ENCODE measurements at places on chromosomes 11 and 22.

DNA sequence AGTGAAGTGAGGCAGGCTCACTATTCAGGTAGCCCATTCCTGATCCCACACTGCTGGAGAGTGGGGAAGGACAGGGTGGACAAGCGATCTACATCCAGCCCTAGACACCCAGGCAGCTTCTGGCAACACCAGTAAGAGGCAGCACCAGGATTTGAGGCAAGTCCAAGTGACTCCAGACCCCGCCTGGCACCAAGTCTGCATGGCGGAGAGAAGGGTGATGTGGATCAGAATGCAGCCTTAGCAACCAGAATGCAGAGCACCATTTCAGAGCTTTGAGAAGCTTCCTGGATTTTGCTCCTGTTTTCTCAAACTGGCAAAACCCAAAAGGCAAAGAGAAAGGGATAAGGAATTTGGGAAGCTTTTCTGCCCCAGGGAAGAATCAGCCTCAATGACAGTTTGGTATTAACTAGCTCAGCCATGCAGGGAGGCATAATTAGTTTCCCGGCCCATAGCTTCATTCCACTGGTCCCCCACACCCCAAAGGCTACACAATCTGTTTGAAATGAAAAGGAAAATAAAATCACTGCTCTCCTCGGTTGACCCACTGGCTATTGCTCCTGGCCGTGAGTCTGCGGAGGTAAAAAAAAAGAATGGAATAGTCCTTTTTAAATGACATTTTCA, 17.3 kb downstream of the GALNT18 start:
- H3K27ac ChIP-seq: no peak overlapping the region
- H3K36me3 ChIP-seq: no peaks in the 10 kb centered on the region
- DNase-seq: no peak
- H3K4me1 ChIP-seq: peaks cover 16% of the 10 kb centered on the region
- H3K27me3 ChIP-seq: no peaks in the 10 kb centered on the region
- H3K4me3 ChIP-seq: no peak overlapping the region

DNA sequence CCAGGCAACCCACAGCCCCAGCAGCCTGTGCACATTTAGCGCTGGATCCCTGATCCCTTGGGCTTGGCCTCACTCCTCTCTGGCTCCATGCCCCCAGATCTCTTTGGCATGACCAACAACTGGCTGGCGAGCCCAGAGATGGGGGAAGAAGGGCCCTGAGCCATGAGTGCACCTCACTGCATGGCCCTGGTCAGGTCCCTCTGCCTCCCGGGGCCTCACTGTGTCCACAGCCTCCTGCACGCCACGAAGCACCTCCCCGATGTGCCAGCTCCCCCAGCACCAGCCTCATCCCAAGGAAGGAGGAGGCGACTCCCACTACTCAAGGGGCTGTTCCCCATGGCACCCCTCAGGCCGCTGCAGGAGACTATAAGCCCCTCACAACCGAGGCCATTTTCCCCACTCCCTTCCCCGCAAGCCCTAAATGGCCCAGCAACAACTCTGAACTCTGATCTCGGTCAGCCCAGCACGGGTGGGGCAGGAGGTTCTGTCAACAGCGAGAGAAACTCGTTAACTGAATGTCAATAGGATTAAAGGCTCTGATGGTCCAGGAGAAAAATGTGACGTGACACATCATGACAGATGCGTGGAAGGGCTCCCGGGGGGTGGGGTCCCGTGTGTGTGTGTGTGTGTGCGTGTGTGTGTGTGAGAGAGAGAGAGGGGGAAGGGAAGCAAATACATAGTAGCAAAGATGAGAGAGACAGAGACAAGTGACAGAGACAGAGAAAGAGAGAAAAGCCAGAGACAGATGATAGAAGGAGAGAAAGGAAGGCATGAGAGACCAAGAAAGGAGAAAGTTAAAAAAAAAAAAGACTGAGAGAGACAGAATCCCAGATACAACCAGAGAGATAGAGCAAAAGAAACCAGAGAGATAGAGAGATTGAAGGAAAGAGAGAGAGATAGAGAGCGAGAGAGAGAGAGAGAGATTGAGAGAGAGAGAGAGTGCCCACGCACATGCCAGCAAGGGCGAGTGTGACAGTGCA, 28.4 kb upstream of the SYT7 start:
- H3K27me3 ChIP-seq: no peaks in the 10 kb centered on the region
- DNase-seq: no peak
- H3K4me1 ChIP-seq: no peaks in the 10 kb centered on the region
- H3K36me3 ChIP-seq: no peaks in the 10 kb centered on the region
- no peak overlapping the region for H3K27ac ChIP-seq
- no peak overlapping the region for H3K4me3 ChIP-seq

GRCh38 chr11:120985718-120986569, 38.0 kb upstream of the TBCEL start:
- H3K36me3 ChIP-seq: no peaks in the 10 kb centered on the region
- no peak for DNase-seq
- no peak overlapping the region for H3K27ac ChIP-seq
- H3K4me3 ChIP-seq: peak overlapping the region; percentile 41

DNA sequence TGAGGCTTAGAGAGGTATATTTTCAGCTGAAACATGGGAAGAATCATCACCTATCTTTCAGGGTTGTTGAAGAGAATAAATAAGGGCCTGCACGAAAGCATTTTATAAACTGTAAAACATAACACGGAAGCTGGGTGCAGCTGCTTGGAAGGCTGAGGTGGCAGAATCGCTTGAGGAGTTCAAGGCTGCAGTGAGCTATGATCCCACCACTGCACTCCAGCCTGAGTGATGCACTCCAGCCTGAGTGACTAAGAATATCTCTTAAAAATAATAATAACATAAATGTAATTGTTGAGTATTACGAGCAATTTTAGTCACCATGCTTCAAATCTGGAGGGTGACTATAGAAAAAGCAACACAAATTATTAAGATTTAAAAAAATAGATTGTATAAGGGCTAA, 16.3 kb downstream of the RBFOX2 start:
- DNase-seq: no peak
- no peak overlapping the region for H3K27ac ChIP-seq
- H3K4me1 ChIP-seq: peaks cover 64% of the 10 kb centered on the region
- H3K4me3 ChIP-seq: no peak overlapping the region

DNA sequence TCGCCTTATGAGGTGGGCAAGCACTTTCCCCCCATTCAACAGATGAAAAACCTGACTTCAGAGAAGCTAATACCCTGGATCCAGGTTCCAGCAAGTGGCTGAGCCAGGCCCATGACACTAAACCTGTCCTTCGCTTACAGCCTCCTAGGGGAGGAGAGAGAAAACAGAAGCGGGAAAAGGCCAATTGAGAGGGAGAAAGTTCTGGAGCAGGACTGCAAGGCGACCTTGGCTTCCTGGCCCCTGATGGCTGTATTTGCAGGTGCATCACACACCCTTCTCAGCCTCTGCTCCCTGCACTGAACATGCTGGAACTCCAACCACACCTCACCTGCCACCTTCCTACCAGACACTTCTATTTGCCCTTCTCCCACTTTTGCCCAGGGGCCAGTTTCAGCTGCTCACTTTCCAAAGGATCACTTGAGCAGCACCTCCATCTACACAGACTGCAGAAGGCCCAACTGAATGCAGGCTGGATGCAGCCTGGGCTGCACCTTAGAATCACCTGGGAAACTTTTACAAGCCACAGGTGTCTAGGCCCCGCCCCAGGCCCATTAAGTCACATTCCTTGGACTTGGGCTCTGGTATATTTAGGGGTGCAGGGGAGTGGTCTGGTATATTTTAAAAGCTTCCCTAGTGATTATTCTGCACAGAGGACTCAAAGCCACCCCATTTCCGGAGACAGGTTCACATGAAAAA, 14.3 kb upstream of the ADA2 start:
- DNase-seq: no peak
- no peaks in the 10 kb centered on the region for H3K36me3 ChIP-seq
- H3K27ac ChIP-seq: no peak overlapping the region
- peaks cover 18% of the 10 kb centered on the region for H3K27me3 ChIP-seq
- H3K4me3 ChIP-seq: no peak overlapping the region

- DNase-seq: no peak
- no peaks in the 10 kb centered on the region for H3K4me1 ChIP-seq
- peak overlapping the region; percentile 61 for H3K27ac ChIP-seq
- H3K36me3 ChIP-seq: no peaks in the 10 kb centered on the region
Measured at GRCh38 chr11:3073029-3073435, 15.8 kb upstream of the CARS1 start.

GRCh38 chr22:46965555-46966494, 203.4 kb downstream of the TBC1D22A start:
- H3K4me3 ChIP-seq: no peak overlapping the region
- no peaks in the 10 kb centered on the region for H3K36me3 ChIP-seq
- no peaks in the 10 kb centered on the region for H3K27me3 ChIP-seq
- H3K4me1 ChIP-seq: no peaks in the 10 kb centered on the region
- H3K27ac ChIP-seq: no peak overlapping the region

DNA sequence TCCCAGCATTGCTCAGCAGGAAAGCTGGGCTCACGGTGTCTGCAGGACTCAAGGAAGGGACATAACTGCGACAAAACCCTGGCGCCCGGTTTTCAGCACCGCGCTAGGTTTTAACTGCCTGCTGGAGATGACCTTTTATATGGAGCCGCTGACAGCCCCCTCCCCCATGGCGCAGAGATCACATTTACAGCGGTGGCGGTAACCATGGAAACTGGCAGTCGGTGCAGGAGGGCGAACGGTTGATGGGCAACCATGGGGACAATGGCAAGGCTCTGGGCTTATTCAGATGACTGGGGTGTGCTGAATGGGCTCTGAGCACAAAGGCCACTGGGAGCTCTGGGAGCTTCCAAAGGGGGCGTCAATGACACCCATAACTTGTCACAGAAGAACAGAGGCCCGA, 37.2 kb downstream of the CELSR1 start:
- DNase-seq: no peak
- H3K4me1 ChIP-seq: no peaks in the 10 kb centered on the region
- peaks cover 11% of the 10 kb centered on the region for H3K27me3 ChIP-seq
- no peak overlapping the region for H3K4me3 ChIP-seq

- H3K4me3 ChIP-seq: no peak overlapping the region
- no peak for DNase-seq
- H3K27ac ChIP-seq: peak overlapping the region; percentile 49
- peaks cover 30% of the 10 kb centered on the region for H3K36me3 ChIP-seq
- no peaks in the 10 kb centered on the region for H3K27me3 ChIP-seq
Measured at GRCh38 chr22:35315141-35315854, 15.6 kb downstream of the TOM1 start.

DNA sequence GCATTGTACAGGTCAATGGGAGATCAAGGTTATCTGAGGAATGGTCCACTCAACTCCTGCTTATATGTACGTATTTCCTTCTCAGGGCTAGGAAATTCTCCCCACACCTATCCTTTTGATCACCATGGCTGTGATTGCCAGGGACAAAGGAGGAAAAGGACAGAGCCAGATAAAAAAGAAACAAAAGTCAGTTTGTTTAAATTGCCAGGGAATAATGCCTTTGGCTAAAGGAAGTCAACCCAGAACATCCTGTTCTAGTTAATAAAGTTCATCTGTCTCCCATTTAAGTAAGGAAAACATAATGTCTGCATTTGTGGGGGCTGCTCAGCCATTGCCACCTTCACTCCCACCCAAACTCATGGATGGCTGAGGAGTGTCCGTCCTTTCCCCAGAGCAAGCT, 124.7 kb downstream of the ME3 start:
- H3K36me3 ChIP-seq: no peaks in the 10 kb centered on the region
- no peak overlapping the region for H3K4me3 ChIP-seq
- no peak for DNase-seq
- no peaks in the 10 kb centered on the region for H3K27me3 ChIP-seq
- H3K4me1 ChIP-seq: peaks cover 5% of the 10 kb centered on the region
- peak overlapping the region; percentile 63 for H3K27ac ChIP-seq

DNA sequence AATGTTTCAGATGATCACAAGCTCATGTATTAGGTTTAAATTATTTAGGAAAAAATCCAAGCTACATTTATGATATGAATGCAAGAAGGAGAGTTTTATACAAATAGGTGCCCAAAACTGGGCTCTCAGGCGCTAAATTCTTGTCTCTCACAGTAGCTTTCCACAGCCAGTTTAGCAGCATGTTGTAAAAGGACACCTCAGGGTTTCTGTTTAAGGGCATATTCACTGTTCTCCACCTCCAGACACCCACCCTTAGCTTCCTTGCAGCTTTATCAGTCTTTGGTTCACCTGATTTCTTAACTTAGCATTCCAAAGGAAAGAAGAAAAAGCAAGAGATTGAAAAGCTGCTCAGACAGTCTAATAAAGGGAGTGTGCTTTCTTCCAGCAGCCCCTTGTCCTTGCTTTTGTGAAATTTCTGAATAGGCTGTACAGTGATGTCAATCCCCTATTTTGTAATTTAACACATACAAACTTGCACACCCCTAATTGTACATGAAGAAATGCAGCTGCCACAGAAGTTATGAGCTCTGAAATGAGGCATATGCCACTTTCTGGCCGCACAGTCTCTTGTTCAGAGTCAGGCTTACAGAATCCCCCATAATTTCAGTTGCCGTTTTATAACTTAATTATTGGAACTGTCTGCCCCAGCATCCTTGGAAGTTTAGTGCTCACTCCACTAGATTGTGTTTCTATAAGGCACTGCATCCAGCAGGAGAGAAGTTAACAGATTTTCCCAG, 262.1 kb downstream of the DDX10 start:
- no peak overlapping the region for H3K4me3 ChIP-seq
- H3K36me3 ChIP-seq: no peaks in the 10 kb centered on the region
- no peaks in the 10 kb centered on the region for H3K4me1 ChIP-seq
- DNase-seq: no peak
- no peak overlapping the region for H3K27ac ChIP-seq

DNA sequence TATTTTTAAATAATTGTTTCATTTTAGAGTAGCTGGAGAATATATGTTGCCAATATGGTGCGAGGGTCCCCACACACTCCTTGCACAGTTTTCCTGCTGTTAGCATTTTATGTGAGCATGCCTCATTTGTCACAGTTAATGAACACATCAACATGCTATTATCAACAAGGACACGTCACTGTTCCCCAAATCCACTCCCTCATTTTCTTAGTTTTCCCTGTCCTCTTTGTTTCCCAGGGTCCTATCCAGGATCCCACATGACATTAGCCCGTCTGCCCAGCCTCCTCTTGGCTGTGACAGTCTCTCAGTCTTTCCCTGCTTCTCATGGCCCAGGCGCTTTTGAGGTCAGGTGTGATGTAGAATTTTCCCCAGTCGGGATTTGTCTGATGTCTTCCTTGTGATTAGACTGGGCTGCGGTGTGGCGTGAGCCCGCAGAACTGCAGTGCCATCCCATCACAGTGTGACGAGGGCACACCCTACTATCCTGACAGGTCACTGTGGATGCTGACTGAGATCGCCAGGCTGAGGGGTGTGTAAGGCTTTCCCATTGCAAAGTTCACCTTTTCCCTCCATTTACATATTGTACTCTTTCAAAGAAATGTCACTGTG, 450.6 kb upstream of the B3GAT1 start:
- H3K36me3 ChIP-seq: no peaks in the 10 kb centered on the region
- H3K27ac ChIP-seq: no peak overlapping the region
- no peak overlapping the region for H3K4me3 ChIP-seq
- peaks cover 11% of the 10 kb centered on the region for H3K27me3 ChIP-seq

DNA sequence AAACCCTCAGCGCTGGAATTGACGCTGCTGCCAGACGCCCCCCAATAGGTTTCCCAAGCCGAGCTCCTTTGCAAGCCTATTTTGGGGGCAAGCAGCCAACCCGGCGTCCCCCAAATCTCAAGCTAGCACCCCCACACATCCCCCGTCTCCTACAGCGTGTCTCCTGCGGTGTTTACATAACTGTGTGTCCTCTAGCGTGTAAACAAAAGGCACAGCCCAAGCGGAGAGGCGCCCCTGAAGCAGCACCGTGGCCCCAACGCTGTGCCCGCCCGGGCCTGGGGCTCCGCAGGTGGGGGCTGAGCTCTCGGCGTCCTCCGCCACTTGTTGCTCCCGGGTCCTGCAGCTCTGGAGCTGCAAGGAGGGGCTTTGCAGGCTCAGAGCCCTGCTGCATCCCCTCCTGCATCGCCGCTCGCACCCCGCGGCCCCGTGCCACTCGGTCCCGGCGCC, 1.6 kb downstream of the CADM1 start:
- no peaks in the 10 kb centered on the region for H3K27me3 ChIP-seq
- no peaks in the 10 kb centered on the region for H3K36me3 ChIP-seq
- peak overlapping the region; percentile 79 for H3K27ac ChIP-seq
- no peak for DNase-seq
- H3K4me1 ChIP-seq: peaks cover 11% of the 10 kb centered on the region
